ENCODE measurements at places on chromosomes 5 and 9. TPM values are rescaled to one million over a fixed set of nuclear protein-coding genes. Genes with fewer than 3 reads are reported as not detected.

GRCh38 chr9:81581986-81582385 is 107.4 kb downstream of the TLE1 start:
- no peak for DNase-seq

Gene SNCAIP
- 1.2 TPM for total RNA-seq

Gene PHF24
- total RNA-seq, result 0.67 TPM

DNA sequence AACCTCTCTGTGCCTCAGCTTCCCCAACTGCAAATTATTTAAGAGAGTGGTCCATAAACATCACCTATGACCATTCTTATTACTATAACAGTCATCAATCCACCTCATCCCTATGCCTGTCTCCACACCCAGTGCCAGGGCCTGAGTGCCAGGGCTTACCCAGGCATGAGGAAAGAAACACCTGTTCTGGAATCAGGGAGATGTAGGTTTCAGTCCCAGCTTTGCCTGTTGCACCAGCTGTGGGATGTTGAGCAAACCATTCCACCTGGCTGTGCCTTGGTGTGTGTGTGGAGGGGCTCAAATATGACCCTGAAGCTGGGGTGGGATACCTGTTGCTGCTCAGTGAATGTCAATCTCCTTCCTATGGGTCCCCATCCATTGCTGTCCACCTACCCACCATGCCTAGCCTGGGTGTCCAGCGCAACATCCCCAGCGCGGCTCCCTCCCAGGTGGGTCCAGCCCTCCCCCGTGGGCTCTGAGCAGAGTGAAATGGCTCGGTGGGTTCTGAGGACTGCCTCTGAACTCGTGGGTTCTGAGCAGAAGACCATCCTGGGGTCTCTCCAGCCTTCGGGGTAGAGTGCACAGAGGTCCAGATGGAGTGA is 16.3 kb downstream of the AKNA start:
- no peak for DNase-seq

DNA sequence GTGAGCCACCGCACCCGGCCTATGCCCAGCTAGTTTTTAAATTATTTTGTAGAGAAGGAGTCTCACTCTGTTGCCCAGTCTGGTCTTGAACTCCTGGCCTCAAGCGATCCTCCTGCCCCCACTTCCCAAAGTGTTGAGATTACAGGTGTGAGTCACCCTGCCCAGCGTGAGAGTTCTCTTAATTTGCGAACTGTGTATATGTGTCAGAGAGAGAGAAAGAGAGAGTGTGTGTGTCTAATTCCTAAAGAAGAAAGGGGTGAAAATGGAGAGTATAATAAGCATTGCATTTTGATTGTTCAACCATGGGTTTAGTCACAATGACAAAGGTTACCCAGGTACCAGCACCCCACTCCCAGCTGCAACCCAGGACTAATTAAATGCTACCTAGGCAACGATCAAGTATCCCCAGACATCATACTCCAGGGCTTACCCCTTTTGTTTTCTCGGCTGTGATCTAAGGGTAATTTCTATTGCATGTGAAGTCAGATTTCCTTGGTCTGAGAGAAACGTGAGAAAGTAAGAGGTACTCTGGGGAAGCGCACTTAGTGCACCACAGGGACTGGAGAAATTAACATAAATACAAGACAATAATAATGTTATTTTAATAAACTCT is 16.6 kb downstream of the MAP1B start:
- no peak for DNase-seq

Gene MRPL41
- 172 TPM for total RNA-seq

DNA sequence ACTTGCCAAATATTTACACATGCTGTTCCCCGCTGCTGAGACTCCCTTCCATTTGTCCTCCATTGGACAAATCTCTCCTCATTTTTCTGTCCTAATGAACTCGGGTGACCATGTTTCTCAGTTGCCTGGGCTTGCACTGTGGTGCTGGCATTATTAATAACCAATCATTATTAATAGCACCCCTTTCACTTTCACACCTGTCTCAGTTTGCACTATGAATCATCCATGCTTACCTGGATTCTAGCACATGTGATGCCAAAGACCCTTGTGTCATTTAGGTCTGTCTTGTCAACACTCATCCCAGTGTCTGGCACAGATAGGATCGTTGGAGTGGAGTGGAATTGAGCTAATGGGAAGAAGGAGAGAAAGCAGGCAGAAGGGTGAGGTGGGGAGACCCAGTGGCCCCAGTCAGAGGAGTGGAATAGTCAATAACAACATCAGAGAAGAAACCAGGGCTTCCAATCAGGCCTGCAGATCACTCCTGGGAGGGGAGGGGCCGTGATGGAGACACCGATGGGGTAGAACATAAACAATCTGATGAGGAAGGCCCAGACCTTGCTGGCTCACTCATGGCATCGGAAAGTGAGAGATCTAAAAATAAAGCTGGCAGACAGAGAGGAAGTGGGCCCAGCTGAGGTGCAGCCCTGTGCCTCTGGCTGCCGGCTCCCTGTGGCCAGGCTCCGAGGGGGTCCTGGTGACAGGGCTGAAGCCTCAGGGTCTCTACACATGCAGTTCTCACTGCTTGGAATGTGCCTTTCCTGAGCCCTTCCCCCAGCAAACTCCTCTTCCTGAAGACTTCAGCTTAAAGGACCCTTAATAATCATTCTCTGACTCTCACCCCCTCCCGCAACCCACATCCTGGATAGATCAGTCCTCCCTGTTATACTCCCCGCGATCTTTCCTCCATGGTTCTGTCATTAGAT is 33.5 kb upstream of the CRB2 start:
- no peak for DNase-seq

DNA sequence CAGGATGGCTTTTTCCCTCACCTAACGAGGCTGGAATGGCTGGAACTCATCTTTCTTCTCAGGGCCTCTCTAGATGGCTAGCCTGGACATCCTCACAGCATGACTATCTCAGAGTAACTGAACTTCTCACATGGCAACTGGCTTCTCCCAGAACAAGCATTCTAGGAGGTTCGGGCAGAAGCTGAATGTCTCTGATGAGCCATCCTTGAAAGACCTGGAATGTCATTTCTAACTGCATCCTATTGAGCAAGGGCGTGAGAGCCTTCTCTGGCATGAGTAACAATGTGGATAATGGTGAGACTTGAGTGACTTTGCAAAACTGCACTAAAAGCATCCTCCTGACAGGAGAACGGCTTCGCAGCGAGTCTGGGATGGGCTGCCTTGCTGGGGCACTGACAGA is 487.7 kb downstream of the MAT2B start:
- DNase-seq, result no peak

DNA sequence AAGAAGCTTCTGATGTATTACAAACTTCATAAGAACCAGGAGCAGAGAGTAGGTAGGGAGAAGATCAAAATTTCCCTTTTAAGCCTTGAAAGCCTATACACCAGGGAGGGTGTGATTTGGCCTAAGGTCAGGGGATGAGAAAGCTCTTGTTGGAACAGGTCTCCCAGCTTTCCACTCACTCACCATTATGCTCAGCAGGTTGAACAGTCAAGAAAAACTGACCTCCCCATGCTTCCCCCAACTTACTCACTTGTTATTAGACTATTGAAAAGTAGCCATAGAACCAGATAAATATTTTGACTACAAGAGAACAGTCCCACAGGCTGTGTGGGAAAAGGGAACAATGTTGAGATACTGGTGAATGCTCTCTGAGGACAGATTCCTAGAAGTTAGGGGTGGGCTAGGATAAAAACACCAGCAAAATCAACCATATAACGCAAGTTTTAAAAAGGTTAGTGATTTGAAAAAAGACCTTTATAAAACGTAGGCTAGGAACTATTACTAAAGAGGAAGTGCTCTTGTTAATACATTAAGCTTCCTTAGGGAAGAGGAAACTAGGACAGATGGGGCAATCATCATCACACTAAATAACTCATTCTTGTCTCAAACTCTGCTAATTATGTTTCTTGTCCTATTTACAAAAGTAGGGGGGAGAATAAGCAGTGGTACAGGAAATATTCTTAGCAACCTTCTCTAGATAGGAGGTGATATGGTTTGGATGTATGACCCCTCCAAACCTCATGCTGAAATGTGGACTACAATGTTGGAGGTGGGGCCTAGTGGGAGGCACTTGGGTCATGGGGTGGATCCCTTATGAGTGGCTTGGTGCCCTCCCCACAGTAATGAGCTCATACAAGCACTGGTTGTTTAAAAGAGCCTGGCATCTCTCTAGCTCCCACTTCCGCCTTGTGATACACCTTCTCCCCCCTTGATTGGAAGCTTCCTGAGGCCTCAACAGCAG is 31.0 kb downstream of the PCDHGC5 start:
- DNase-seq, result peak; percentile 43
